CD4-positive, alpha-beta memory T cell (primary cell): ENCODE measurements at places on chromosomes 5 and 9.

- no peak for DNase-seq
Measured at GRCh38 chr5:11822598-11822997, 81.6 kb downstream of the CTNND2 start.

DNA sequence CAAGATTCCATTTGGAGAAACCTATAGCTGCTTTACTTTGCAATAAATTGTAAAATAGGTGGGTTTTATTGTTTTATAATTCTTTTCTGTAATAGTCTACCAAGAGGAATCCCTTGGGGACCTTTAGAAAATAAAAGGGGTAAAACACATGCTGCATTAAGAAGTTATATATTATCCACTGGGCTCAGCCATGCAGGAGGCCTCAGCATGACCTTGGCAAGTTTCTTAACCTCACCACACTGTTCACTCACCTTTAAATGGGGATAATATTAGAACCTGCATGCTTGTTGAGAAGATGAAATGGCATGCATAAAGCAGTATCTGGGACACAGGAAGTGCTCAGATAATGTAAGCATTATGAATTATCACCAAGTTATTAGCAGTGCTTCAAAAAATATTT lies 120.2 kb downstream of the SEMA5A start:
- no peak for DNase-seq

DNA sequence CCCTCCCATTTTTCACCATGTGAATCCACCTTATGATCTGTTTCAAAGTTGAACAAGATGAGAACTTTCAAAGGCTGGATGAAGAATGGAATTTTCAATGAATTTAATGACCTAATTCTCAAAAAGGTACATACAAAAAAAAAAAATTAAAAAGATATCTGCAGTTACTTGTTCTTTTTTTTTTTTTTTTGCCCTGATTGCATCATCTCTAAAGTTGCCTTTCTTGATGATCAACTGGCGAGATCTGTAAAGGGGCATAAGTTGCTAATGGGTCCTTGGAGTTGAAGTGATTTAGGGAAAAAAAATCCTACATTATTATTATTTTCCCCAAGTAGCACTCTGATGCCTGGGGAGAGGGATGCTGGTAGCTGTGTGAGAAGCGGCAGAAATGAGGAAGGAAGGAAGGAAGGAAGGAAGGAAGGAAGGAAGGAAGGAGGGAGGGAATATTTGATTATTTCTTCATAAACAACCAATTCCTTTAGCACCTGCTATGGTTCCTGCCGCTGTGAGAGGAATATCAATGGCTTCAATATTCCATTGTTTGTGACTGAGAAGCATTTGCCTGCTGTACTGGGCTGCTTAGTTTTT lies 48.8 kb upstream of the CD180 start:
- DNase-seq: no peak

DNA sequence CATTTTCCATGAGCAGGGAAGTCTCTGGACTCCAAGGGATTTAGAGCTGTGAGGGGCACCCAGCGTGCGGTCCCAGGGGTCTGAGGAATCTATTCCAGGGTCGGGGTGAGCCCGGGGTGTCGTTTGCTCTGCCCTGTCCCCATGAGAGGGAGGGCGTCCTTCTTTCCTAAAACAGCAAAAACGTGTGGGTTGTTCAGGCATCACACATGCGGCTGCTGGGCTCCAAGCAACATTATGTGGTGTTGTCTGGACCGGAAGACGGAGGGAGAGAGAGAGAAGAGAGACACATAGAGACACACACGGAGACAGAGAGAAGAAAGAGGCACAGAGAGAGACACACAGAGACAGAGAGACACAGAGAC lies 42.7 kb upstream of the COL5A1 start:
- no peak for DNase-seq

DNA sequence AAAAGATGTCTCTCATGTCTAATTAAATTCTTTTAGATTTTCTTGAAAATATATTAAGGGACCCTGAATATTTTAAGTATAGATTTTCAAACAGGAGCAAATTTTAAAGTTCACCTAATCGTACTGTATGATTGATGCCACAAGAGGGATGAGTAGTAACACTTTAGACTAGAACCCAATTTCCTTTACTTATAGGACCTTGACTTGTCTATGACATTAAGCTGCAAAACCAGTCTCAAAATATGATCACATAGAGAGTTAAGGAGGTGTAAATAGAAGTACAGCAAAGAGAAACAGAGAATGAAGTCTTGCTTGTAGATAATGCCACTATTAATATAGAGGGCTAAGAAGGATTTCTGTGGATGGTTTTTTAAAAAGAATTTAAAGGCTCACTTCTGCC lies 312.9 kb upstream of the PRR16 start:
- no peak for DNase-seq

- DNase-seq: peak; percentile 20
Measured at GRCh38 chr9:2859776-2860379, 16.0 kb upstream of the PUM3 start.

DNA sequence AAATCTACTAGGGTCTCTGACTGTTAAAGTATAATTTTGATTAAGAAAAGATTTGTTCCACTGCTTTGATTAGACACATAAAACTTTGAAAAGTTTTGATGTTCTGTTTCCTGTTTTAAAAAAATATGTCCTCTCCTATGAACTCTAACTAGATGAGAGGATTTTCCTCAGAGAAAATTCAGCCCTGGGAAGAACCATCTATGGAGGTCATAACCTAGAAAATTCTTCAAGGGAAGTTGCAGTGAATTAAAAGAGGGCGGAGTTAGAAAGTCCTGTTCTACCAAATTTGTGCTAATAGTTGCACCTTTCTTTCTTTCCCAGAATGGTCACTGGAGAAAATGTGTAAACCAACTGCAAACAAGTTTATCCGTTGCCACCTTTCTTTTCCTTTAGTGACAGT lies 27.7 kb downstream of the PIK3R1 start:
- no peak for DNase-seq

- peak; percentile 57 for DNase-seq
Measured at GRCh38 chr5:157571357-157571827, 4.2 kb downstream of the ADAM19 start.

DNA sequence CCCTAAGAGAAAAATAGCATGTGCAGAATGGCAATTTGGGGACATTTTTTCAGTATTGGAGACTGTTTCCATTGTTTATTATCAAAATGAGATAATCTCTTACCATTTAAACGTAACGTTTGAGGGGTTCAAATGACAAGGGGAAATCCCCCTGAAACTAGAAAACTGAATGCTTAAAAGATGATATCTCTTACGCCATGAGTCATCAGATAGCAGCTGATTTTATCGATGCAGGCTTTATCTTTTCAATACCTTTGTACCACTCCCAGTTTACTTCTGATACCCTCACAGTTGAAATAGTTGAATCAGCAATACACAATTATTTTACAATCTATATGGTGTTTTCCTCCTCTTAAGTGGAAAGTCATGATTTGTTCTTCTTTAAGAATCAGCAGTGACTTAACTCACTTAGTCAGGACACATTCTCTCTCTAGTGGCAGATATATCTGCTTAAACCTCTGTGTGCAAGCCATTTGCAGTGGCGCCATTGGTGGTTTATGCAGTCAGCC lies 29.2 kb downstream of the OSMR start:
- no peak for DNase-seq

GRCh38 chr5:166710271-166710670 lies 1581.2 kb upstream of the WWC1 start:
- no peak for DNase-seq

GRCh38 chr5:50744776-50745175 lies 78.3 kb downstream of the PARP8 start:
- DNase-seq: peak; percentile 39

DNA sequence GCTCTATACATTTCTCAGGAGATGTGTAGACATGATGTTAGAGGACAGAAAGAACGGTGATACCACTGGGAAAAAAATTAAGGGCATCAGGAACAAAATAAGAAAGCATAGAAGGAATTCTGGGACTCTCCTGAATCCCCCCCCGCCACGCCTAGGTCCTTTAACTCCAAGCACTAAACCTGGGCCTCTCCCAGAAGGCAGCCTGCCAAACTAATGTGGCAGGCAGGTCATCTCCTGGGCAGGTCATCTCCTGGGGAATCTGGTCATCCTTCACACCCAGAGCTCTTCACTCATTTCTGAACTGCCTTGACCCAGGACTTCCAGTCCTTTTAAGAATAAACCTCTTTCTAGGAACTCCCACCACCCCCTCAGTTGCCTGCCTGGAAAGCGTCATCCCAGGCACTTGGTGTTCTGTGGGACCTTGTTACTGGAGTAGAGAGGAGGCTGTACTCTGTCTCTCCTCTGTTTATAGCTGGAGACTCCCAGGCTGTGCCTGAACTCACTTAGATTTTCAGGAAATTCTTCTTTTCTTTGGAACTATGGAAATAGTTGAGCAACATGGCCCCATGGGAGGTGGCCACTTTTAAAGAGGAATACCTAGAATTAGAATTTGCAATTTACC lies 24.1 kb downstream of the PSAT1 start:
- DNase-seq: no peak

GRCh38 chr5:131716650-131717049 lies 80.2 kb downstream of the FNIP1 start:
- DNase-seq: no peak

- no peak for DNase-seq
Measured at GRCh38 chr9:38431116-38431515, 6.9 kb upstream of the IGFBPL1 start.

GRCh38 chr5:172868436-172868923 lies 34.4 kb downstream of the ERGIC1 start:
- no peak for DNase-seq

GRCh38 chr5:14258840-14259239 lies 115.7 kb downstream of the TRIO start:
- no peak for DNase-seq

- DNase-seq: no peak
Measured at GRCh38 chr5:137624786-137625349, 111.0 kb downstream of the KLHL3 start.

DNA sequence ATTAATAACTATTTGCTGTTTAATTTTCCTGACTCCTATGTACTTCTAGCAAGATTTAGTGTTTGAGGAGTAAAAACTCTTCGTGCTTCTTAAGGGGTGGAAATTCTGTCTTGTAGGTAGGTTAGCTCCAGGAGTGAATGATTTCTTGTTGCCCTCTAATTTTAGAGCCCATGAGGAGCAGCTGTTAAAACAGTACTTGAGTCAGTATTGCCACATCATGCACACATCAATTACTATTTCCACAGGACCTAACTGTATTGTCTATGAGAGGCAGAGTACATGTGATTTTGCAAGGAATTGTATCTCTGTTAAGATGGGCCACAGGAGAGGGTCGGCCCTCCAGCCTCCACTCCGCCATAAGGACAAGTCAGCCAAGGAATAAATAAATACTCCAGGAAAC lies 91.2 kb downstream of the PDZD2 start:
- DNase-seq: no peak

GRCh38 chr5:175658299-175659145 lies 651 bp downstream of the HRH2 start:
- no peak for DNase-seq
